ENCODE measurements at places on chromosomes 4 and X. TPM values are rescaled to one million over a fixed set of nuclear protein-coding genes. Genes with fewer than 3 reads are reported as not detected.
A peak's percentile ranks its signal among the peaks of the same experiment; 100 is the strongest.

DNA sequence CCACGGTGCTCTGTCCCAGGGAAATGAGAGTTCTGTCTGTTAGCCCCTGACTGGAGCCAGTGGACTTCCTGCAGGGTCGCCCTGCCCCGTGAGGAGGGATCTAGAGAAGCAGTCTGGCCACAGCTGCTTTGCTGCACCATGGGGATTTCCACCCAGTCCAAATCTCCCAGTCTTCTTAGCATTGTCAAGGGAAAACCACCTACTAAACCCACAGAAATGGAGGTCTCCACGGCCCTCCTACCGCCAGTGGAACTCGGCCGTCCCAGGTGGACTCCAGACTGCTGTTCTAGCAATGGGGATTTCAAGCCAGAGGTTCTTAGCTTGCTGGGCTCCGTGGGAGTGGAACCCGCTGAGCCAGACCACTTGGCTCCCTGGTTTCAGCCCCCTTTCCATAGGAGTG, 133.3 kb upstream of the PCDH7 start:
- DNase-seq, result no peak

GRCh38 chrX:106611317-106611678, 480 bp upstream of the RADX start:
- DNase-seq, result peak; percentile 0

DNA sequence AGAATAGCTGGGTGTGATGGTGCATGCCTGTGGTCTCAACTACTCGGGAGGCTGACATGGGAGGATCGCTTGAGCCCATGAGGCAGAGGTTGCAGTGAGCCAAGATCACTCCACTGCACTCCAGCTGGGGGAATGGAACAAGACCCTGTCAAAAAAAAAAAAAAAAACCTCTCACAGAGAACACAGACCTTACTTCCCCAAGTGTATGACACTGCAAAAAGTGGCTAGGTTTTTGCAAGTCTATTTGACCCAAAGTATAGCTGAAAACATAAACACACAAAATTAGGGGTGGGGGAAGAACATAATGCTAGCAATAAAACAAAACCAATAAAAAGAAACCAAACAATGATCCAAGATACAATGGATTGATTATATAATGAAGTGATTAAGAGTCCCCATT, 6.7 kb downstream of the LAMP2 start:
- no peak for DNase-seq

- DNase-seq, result peak; percentile 85
Observed at GRCh38 chrX:2710041-2710840, 19.1 kb downstream of the CD99 start.

- no peak for DNase-seq
Observed at GRCh38 chr4:184457535-184458249, 16.7 kb downstream of the IRF2 start.

- peak; percentile 76 for DNase-seq
Observed at GRCh38 chr4:123986268-123986798, 589.7 kb downstream of the SPRY1 start.

DNA sequence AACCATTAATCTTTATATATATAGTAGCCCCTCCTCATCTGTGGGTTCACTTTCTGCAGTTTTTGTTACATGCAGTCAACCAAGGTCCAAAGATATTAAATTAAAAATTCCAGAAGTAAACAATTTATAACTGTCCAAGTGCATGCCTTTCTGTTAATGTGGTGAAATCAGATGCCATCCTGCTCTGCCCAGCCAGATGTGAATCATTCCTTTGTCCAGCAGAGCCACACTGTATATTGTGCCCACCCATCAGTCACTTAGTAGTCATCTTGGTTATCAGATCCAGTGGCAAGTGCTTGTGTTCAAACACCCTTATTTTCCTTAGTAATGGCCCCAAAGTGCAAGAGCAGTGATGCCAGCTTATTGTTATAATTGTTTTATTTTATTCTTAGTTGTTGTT, 17.2 kb upstream of the PRDM5 start:
- no peak for DNase-seq

DNA sequence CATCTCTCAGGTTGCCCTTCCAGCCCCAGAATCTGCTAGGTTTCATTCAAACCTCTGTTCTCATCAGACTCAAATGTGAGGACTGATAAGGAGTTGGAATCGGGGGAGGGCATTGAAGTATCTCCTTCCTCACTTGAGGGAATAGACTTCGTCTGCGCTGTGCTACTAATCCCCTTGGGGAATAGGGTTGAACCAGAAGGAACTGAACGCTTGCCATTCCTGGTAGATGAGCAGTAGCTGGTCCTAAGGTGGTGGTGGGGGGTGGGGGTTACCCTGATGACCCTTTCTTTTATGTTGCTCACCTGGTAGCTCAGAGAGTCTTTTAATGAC, 692 bp upstream of the SLC9A7 start:
- peak; percentile 6 for DNase-seq

DNA sequence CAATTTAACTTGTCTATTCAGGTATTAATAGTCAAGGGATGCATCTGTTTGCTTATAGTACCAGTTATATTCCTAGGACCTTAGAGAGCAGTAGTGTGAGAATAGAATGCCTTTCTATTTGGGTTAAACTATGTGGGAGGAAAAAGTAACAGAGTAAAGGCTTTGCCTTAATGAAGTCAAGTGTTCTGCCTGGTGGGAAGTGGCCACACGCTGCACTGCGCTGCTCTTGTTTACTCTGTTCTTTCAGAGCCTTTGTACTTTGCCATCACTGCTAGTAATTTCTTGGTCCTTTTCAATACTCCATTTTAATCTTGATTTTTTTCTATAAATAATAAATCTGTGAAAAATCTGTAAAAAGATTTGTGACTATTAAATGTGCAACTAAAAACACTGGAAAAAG, 38.0 kb downstream of the YIPF6 start:
- DNase-seq, result no peak

DNA sequence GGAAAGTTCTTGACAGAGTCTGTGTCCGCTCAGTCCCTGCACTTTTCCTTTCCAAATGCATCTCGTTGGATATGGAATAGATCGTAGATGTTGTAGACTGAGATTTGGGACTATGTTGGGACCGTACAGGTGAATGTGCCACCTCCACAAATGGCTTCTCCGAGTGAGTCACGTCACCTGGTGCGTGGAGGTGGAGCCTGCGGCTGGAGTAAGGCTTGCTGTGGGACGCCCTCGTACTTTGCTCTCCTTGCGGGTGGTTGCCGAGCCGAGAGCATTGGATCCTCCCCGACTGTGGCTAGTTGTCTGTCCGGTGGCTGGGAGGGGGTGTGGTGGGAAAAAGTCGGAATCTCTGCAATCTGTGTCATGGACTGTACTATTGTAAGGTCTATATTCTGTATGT, 60.5 kb downstream of the NELFA start:
- no peak for DNase-seq

DNA sequence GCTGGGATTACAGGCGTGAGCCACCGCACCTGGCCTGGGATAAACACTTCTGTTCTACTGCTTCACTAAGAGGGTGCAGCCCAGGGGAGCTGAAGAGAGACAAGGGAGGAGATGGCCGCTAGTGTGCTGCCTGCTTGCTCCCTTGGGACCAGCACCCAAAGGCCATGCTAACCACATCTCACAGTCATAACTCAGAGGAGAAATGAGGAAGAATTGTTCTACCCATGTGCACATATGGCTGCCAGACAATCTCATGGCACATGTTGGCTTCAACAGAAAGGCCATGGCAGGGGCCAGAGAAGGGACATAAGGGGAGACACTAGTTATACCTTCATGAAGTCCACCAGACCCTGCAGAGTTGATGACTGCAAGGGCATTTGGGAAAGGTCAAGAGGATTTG, 22.4 kb downstream of the CLDN22 start:
- no peak for DNase-seq

DNA sequence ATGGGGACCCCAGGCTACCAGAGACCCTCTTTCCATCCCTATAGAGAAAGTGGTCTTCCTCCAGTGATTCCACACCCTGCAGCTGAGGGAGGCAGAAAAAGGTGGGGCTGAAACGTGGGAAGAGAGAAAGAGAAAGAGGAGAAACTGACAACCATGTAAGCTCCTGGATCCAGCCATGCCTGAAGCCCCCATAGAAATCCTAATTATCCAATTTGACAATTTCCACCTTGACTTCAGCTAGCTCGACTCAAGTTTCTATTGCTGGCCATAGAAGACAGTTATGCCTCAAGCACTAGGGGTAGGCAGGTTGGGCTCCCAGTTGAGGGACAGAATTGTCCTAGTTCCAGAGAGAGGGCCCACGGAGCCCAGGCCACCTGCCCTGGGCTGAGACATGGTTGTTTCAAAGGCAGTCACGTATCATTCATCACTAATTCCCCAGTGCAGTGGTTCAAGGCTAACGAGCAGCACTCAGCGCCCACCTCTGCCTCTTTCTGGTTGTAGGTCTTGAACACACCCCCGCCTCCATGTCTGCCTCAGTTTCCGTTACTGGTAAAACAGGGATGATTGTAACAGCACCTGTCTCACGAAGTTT, 39.8 kb upstream of the ASMTL start:
- DNase-seq, result no peak

GRCh38 chrX:1592470-1593142, 1.2 kb downstream of the AKAP17A start:
- peak; percentile 60 for DNase-seq

GRCh38 chr4:71400810-71401209, 62.0 kb downstream of the SLC4A4 start:
- no peak for DNase-seq

GRCh38 chr4:26471890-26472289, 18.4 kb downstream of the CCKAR start:
- DNase-seq, result no peak

DNA sequence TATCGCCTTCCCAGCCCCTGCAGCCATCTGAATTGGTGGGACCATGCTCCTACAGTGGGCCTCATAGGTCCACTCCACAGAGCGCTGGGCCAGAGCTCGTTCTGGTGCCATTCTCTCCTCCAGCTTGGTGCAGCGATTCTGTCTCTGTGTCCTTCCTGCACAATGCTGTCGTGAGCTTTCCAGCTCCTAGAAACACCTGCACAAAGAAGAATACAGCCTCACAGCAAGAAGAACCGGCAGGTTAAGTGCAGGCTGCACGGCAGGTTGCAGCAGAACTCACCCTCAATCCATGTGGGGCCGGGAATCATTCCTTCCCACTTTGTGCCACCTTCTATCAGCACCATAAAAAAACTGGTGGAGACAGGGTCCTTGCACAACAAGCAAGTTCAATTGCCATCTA, 101.2 kb upstream of the ENPP6 start:
- no peak for DNase-seq

GRCh38 chr4:176534566-176534965, 214.8 kb downstream of the SPCS3 start:
- DNase-seq, result peak; percentile 74

GRCh38 chr4:114028071-114028470, 48.6 kb upstream of the ARSJ start:
- no peak for DNase-seq

GRCh38 chr4:106707776-106708463, 328.2 kb downstream of the DKK2 start:
- no peak for DNase-seq

DNA sequence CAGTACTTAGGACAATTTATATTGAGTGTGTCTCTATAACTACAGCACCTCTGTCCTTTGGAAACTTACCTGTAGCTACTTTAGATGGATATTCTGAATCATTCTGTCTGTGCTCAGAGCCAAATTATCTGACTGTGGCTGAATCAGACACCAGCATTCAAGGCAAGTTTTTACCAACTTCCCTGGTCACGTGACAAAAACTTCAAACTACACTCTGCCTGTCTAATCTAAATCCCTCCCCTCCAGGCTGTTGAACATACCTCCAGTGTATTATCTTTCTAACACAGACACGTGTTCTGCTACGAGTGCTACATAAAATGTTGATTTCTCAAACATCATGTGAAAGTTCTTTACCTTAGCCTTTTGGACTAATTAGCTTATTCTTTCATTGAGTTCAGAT, 641.2 kb upstream of the CPEB2 start:
- DNase-seq, result no peak

DNA sequence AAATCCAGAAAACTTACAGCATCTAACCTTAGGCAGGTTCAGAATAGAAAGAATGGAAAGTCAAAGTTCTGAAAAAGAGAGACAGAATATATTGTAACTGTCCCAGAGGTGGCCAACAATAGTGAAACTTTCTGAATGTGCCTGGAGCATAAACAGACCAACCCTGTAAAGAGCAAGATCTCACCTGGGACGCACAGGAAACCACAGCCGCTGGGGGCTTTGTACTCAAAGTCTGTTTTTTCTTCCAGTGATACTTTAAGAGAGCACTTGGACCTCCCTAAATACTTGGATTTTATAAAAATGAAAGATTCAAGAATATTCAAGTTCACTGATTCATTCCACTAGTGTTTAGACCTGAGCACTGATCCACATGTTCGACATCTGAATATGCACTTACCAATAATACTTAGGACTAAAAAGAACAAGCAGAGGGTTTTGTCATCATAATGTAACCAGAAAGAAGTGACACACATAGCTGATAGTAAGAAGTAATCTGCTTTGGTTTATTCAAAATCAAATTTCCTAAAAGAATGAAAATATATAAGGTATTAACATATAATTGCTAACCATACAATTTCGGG, 35.3 kb downstream of the ARAP2 start:
- no peak for DNase-seq

GRCh38 chr4:9970399-9971011, 50.8 kb downstream of the SLC2A9 start:
- no peak for DNase-seq

GRCh38 chr4:152308951-152309350, 226.9 kb downstream of the FBXW7 start:
- no peak for DNase-seq

DNA sequence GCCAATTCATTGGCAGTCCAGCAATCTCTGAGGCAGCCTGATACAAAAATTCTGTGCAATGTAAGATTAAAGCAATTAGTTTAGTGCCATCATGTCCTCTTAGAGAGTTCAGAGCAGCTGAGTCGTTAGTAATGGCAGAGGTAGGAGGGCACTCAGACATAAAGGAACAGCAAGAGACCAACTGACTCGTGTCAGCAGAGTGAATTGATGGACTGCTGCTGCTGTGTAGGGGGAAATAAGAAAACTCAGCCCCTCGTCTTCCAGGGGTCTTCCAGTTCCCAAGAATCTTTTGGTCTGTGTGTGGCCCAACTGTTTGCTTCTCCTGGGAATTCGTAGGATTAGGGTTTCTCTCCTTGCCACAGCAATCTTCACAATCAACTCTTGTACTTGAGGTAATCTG, 100.9 kb downstream of the TTC29 start:
- no peak for DNase-seq

Gene EGF
- total RNA-seq, result 6.5 TPM

Gene ASMT
- total RNA-seq, result not detected

Gene PLP1
- under 0.01 TPM for total RNA-seq

Gene AGA
- total RNA-seq, result 26.3 TPM

Gene NONO
- 462 TPM for total RNA-seq

Gene KLF8
- total RNA-seq, result 3.0 TPM

Gene HTR2C
- under 0.01 TPM for total RNA-seq

Gene AKAP17A
- total RNA-seq, result 23.2 TPM

Gene CAPN6
- total RNA-seq, result 1.3 TPM

Gene SHROOM2
- total RNA-seq, result 5.8 TPM

Gene CLCN4
- 2.3 TPM for total RNA-seq

Gene ESX1
- total RNA-seq, result not detected

Gene REELD1
- total RNA-seq, result not detected

Gene F9
- total RNA-seq, result not detected

Gene RNF175
- not detected for total RNA-seq

Gene SLC26A1
- total RNA-seq, result under 0.01 TPM

Gene PCDH10
- total RNA-seq, result 16.4 TPM

All from fibroblast of villous mesenchyme (primary cell).